Stimulated activated CD8-positive, alpha-beta memory T cell treated with anti-CD3 and anti-CD28 coated beads, Interleukin-4, amount 100 ng/mL, for 1 hour (primary cell): ENCODE measurements at places on chromosomes 1 and 21.

DNA sequence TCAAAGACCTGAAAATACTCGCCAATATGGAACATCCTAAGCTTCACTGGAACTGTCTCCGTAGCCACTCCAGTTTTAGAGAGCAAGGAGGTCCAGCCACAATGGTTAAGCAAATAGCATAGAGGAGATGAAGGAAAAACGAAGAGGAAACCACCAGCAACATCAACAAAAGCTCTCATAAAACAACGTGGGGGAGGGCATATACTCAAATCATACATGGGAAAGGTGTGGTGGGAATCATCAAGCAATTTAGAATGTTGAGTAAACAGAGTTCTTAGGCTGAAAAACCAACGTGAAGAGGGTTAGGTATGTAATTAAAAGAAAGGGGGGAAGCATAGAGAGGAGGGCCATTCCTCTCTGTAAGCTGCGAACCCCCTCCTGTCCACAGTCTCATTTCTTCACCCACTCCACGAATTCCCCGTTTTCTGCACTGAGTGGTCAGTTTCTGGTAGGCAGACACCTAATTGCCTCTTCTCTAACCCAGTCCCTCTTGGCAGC is 1.0 kb downstream of the TMEM59 start:
- no peak for DNase-seq

- no peak for DNase-seq
These were observed 104.5 kb upstream of the AJAP1 start for GRCh38 chr1:4549930-4550329.

DNA sequence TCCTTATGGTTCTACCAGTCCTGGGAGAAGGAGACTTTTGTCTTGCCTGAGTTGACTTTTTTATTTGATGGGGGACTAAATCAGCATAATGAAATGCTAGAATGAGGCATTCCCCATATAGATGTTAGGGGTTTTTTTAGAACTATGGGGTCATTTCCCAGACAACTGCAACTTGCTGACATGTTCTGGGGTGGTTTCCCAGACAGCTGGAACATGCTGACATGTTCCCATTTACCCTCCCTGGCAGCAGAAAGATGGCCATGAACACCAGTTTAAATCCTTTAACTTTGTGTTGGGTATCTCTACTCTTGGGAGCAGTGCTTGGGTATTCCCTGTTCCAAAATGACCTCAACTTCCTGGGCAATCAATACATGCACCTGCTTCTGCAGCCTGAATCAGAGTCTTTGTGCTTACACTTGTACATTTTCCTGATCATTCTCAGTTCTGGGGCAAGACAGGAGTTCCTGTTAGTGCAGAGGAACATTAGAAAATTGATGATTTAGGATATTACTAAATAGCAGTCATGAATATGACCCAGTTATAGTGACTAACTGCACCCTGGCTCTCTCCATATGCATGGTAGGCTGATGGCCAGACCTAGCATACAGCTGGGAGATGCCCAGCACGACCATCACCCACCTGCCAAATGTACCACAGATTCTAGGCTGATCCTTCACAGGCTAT is 75.4 kb upstream of the CD5L start:
- DNase-seq = no peak

DNA sequence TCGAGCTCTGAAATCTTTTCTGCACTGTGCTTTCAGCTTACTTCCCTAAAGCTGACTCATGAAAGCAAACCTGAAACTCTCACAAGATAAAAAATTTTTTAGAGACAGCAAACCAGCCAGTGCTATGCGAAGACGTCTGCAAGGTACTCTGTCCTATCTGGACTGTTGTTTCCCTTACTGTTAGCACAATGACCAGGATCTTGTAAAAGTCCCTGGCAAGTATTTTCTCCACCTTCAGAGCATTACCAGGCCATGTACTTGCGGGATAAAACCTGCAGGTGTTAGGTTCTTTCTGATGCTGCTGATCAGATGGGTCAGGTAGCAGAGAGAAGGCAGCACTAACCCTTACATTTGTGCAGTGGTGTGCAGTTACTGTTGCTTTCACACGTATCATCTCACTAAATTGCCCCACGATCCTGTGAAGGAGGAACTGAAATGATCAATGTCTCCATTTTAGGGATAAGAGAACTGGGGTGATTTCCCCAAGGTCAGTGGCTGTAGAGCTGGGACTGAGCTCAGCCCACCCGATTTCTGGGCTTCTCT is 56.6 kb downstream of the PLXNA2 start:
- no peak for DNase-seq

- DNase-seq = no peak
These were observed 1324.0 kb downstream of the AMY1C start for GRCh38 chr1:105073660-105074059.

- DNase-seq = no peak
These were observed 277.6 kb upstream of the NCAM2 start for GRCh38 chr21:20720623-20721022.

DNA sequence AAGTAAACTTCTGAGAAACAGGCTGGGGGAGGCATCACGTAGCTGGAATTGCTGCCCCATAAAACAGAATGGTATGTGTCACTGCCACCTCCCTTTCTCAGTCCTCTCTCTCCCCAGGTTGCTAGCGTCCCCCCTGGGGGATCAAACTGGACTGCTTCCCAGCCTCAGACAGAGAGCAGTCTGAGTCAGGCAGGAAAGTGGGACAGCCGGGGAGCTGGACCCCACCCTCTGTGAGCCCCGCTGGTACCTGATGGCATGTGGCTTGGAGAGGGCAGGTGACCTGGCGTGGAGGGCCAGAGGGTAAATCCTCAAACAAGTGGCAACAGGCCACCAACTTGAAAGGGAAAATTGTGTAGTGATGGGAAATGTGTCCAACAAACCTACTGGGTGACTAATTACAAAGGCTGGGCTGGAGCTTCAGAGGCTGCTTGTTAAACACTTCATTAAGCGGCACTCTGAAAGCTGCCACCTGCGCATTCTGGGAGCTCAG is 1.0 kb upstream of the SFN start:
- DNase-seq = no peak

DNA sequence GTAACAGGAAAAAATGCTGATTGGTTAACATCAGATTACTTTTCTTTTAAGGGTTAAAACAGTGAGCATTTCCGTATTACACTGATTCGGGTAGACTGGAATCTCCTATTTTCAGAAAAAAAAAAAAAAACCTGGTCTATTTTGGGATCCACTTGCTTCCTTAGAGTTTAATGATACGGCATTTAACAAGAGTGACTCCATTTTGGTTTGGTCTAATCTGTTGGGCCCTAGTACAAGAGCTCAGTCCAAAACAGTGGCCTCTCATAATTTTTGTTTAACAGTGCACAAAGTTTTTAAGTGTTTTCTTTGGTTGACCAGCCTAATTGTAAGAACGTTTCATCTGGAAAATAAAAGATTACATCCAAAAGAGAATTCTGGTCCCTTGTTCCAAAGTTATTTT is 120.2 kb downstream of the NRDC start:
- DNase-seq = no peak
